Airway epithelial cell (primary cell): ENCODE measurements at places on chromosomes 12 and 14. TPM values are rescaled to one million over a fixed set of nuclear protein-coding genes. Genes with fewer than 3 reads are reported as not detected.

SLCO1B1 gene
- not detected in 2 replicates for total RNA-seq

HCAR1 gene
- 0.05 and 0.21 TPM in 2 replicates for total RNA-seq

BBOF1 gene
- 0.84 and 2.7 TPM in 2 replicates for total RNA-seq

CLEC1A gene
- total RNA-seq = not detected in 2 replicates

TAS2R46 gene
- not detected in 2 replicates for total RNA-seq

GARIN6 gene
- total RNA-seq = not detected in 2 replicates

C1QL4 gene
- 0.42 TPM in 1 of 2 replicates, not detected in the other for total RNA-seq

NXPH4 gene
- total RNA-seq = 6.2 and 9.3 TPM in 2 replicates

ANKRD33 gene
- total RNA-seq = not detected in 2 replicates

ASCL1 gene
- total RNA-seq = not detected in 2 replicates

DPY19L2 gene
- 0.14 and 1.6 TPM in 2 replicates for total RNA-seq

CNTN1 gene
- 33.2 and 56.1 TPM in 2 replicates for total RNA-seq

HRK gene
- total RNA-seq = not detected in 2 replicates

BRMS1L gene
- total RNA-seq = 4.7 and 7.0 TPM in 2 replicates

ESYT1 gene
- 152 and 202 TPM in 2 replicates for total RNA-seq

AQP2 gene
- not detected in 2 replicates for total RNA-seq

TMEM132D gene
- not detected in 2 replicates for total RNA-seq

KRT78 gene
- 2.2 and 3.9 TPM in 2 replicates for total RNA-seq

ZDHHC22 gene
- total RNA-seq = not detected in 2 replicates

LRP6 gene
- total RNA-seq = 6.2 and 16.4 TPM in 2 replicates

CCDC177 gene
- 0.14 TPM in 1 of 2 replicates, not detected in the other for total RNA-seq

ADCY6 gene
- total RNA-seq = 17.3 and 18.2 TPM in 2 replicates

AQP6 gene
- 0.14 TPM in 1 of 2 replicates, not detected in the other for total RNA-seq

EMP1 gene
- 106 and 181 TPM in 2 replicates for total RNA-seq

AKAP5 gene
- 0.05 and 0.07 TPM in 2 replicates for total RNA-seq

KIF21A gene
- total RNA-seq = 16.5 and 18.5 TPM in 2 replicates

CYP27B1 gene
- 10.4 and 15.0 TPM in 2 replicates for total RNA-seq

CD163 gene
- not detected in 2 replicates for total RNA-seq

ZC3H10 gene
- total RNA-seq = 0.98 and 2.2 TPM in 2 replicates

ST8SIA1 gene
- total RNA-seq = 0.21 and 0.23 TPM in 2 replicates

MCRS1 gene
- total RNA-seq = 66.0 and 75.8 TPM in 2 replicates

KRT86 gene
- total RNA-seq = 0.56 TPM in 1 of 2 replicates, not detected in the other

GCH1 gene
- total RNA-seq = 4.4 and 4.7 TPM in 2 replicates

ARHGDIB gene
- 33.1 and 39.9 TPM in 2 replicates for total RNA-seq

INSM2 gene
- total RNA-seq = not detected in 2 replicates

NABP2 gene
- 43.2 and 50.9 TPM in 2 replicates for total RNA-seq

CIROP gene
- not detected in 2 replicates for total RNA-seq

COQ10A gene
- 7.8 and 18.3 TPM in 2 replicates for total RNA-seq

FOXG1 gene
- not detected in 2 replicates for total RNA-seq

ABHD12B gene
- not detected in 2 replicates for total RNA-seq

ZC2HC1C gene
- 0.56 and 4.4 TPM in 2 replicates for total RNA-seq

LRIG3 gene
- 57.9 and 66.9 TPM in 2 replicates for total RNA-seq

PSMA3 gene
- total RNA-seq = 133 and 153 TPM in 2 replicates

DAO gene
- total RNA-seq = not detected in 2 replicates

LRRC9 gene
- total RNA-seq = not detected in 2 replicates

PMEL gene
- total RNA-seq = 1.9 and 2.6 TPM in 2 replicates

PAH gene
- total RNA-seq = not detected in 2 replicates

LRRK2 gene
- 0.51 and 0.56 TPM in 2 replicates for total RNA-seq

LBHD2 gene
- total RNA-seq = not detected in 2 replicates

HAL gene
- total RNA-seq = under 0.01 TPM in 1 of 2 replicates, not detected in the other

SLC5A8 gene
- total RNA-seq = not detected in 2 replicates

MYF6 gene
- total RNA-seq = not detected in 2 replicates

HOXC12 gene
- not detected in 2 replicates for total RNA-seq

SLCO1C1 gene
- total RNA-seq = not detected in 2 replicates

C12orf54 gene
- total RNA-seq = 1.5 and 2.6 TPM in 2 replicates

ESRRB gene
- total RNA-seq = 0.21 TPM in 1 of 2 replicates, not detected in the other

TPH2 gene
- total RNA-seq = not detected in 2 replicates

VSX2 gene
- not detected in 2 replicates for total RNA-seq

MED13L gene
- total RNA-seq = 16.6 and 33.6 TPM in 2 replicates

SLCO1B3 gene
- not detected in 2 replicates for total RNA-seq
